ENCODE measurements at places on chromosomes 7 and 10. TPM values are rescaled to one million over a fixed set of nuclear protein-coding genes. Genes with fewer than 3 reads are reported as not detected.
A peak's percentile ranks its signal among the peaks of the same experiment; 100 is the strongest.

DNA sequence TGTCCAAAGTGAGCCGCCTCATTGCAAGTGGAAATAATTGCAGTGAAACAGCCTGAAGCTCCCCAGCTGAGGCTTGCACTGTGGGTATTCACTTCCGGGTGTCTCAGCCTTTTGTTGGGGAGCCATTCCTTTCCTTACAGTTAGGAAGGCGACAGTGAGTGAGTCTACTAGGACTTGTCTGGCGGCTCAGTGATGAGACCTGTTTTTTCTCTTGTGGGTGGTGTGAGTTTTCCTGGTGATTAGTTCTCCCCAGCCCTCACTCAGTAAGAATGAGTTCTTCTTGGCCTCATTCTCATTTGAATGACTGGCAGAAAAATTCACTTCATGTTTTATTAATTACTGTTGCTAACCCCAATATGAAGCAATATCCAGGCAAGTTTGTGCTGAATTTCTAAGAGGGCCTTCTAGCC, 2.6 kb downstream of the PGAM1 start:
- DNase-seq, result no peak

DNA sequence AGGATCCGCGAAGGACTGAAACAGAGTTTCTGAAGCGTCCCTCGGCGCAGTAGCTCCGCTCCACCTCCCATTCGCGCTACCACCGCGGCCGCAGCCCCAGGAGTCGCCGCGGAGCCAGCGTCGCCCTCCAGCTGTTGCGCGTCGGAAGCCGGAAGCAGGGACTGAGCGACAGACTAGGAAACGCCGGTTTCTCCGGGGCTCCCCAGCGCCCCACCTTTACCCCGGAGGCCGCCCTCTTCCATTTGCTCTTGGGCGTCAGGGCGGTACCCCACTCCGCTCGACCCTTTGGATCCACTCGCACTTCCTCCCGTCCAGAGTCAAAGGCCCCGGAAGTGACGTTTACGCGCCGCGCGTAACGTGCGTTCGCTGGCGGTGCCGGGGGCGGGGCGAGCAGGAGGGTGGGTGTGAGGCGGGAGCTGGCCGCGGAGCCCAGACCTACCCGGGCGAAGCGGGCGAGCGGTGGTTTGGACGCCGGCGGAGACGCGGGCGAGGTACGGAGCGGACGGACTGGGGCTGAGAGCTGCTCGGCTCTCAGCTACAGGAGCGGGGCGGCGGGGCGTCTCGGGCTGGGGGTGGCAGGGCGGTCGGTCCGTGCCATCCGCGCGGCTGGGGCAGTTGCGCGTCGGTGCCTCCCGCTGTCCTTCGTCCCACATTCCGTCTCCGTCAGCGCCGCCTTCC, at the start of gene RABGEF1:
RABGEF1 (plus strand) TSS at position 432 of the 678 bp plus-strand sequence. CDS start 31,167 bp downstream, outside the sequence.
- peak; percentile 97 for DNase-seq

- DNase-seq, result no peak
Observed at GRCh38 chr10:61163403-61163802, 219.4 kb upstream of the RHOBTB1 start.

DNA sequence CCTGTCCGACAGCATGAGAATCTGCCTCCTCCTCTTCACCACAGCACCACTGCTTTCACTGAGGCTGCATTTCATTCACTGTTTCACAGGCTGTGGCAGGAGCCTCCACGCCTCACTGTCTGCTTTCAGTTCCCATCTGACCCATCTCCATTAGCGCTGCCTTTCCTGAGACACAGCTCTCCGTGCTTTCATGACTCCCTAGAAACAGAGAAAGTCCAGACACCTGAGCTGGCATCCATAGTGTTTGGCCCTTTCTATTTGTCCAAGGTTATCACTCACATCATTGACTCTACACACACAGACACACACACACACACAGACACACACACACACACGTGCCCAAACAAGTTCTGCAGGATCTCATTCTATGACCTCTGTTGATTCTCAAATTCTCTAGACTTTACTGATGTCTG, 5.2 kb downstream of the LGI1 start:
- DNase-seq, result no peak

DNA sequence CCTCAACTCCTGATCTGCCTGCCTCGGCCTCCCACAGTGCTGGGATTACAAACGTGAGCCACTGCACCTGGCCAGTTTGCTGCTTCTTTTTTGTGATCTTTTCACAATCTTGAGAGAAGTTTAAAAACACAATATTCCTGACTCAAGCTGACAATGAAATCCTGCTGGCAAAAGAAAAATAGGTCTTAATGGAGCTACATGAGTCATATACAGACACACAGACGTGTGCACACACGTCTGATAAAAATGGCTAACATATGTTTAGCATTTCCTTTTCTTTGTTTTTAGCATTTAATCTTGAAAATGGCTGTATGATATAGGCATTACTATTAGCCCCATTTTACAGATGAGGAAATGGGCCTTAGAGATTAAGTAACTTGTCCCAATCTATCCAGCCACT, 29.4 kb upstream of the RAB18 start:
- DNase-seq, result no peak

GRCh38 chr10:108662975-108663374, 1260.3 kb downstream of the XPNPEP1 start:
- no peak for DNase-seq

DNA sequence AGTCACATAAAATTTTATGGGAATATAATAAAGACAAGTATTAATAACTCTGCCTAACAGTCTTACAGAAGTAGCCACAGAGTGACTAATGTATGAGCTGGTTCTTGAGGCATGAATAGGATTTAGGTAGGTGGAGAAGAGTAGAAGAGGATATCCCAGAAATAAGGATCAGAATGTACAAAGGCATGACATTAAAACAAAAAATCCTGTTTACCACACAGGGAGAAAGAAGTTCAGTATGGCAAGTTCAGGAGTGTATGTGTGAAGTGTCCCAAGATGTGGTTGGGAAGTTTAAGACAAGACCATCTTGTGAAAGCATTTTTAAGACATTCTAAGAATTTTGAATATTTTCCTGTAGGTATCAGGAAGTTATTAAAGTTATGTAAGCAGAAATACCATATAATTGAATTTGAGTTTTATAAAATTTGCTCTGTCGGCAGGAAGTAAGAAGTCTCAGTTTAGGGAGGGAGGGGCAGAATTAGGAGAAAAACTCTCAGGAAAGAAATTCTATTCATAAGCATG, 64.7 kb upstream of the CAV2 start:
- no peak for DNase-seq

DNA sequence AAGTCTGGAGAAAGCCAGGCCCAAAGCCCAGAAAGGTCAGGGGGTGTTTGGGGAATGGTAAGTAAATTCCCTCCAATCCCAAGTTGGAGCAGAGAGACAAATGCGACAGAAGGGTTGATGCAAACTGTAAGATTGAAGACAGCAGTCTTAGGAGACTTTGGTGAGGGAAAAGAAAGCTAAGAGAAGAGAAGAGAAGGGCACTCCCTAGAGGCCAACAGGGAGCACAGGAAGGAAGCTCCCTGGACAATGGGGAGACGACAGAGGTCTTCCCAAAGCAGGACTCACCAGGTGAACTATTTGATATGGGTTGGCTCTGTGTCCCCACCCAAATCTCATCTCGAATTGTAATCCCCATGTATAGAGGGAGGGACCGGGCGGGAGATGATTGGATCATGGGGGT, 151.5 kb downstream of the KIF20B start:
- no peak for DNase-seq

GRCh38 chr10:131982796-131983195, 1.1 kb upstream of the BNIP3 start:
- DNase-seq, result no peak

DNA sequence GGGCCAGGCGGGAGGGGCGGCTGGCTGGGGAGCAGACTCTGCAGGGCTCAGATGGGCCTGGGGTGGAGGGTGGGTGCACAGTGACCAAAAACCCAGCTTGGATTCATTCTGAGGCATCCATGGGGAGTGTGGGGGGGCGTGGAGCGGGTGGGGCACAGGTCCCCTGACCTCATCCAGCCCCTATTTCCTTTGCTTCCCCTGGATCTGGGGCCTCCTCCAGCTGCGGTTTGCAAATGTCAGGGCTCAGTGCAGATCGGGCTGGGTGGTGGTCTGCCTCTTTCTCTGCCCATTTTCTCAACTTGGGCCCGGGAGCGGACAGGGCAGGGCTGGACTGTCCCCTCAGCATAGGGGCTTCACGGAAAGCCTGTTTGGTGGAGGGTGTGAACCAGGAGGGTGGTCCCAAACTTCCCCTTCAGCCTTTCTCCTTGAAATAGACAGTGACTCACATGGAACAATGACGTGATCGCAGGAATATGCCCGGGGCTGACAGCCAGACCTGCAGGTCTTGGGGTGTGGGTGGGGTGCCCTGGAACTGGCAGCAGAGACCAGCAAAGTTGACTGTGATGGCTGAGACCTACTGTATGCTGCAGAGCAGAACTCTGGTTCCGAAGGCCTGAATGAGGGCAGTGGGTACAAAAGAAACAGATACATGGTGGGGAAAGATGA, 72.9 kb upstream of the PODXL start:
- no peak for DNase-seq

DNA sequence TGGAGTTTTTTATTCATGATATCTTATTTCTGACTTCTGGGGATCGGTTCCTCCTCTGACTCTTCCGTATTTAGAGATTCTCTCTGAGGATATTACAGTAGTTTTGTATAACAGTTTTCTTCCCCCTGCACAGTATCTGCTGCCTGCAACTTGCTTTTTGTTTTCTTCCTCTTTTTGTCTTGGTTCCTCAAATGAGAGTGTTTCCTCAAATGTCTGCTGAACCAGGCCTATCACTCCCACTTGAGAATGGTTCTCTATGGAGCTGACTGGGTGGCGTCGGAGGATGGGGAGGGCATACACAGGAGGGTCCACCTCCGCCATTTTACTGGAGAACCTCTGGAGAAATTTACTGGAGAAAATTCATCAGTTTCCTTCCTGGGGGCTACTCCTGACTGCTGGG, 27.7 kb downstream of the ARHGAP22 start:
- no peak for DNase-seq

The PEX1 gene
- total RNA-seq, result 15.9 TPM

The SPDYE6 gene
- total RNA-seq, result not detected

The AOAH gene
- total RNA-seq, result 17.0 TPM

The MMP21 gene
- 0.17 TPM for total RNA-seq

The EGR2 gene
- 19.3 TPM for total RNA-seq

Data from mucosa of gallbladder (tissue), 1 donor.